ENCODE measurements at places on chromosomes 2 and 18.

- peak; percentile 64 for DNase-seq
These were observed 3.1 kb downstream of the ARHGAP25 start for GRCh38 chr2:68737711-68738110.

- no peak for DNase-seq
These were observed 19.0 kb downstream of the INO80C start for GRCh38 chr18:35478520-35479435.

DNA sequence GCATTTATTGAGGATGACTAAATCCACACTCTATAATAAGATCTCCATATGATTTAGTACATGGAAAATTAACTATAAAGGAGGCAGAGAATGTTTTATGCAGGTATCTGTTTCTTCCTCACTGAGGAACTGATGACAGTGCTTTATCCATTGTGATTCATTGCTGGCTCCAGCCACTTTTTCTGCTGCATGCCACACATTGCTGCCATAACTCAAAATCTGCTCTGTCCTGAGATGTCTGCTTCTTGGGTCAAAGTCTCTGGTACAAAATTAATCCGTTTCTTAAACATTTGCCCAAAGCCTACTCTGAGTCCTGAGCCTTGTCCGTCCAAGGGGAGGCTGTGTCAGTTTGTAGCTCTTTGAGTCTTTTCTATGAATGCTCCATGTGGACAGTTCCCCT is 15.5 kb upstream of the ARHGAP28 start:
- no peak for DNase-seq

GRCh38 chr2:187552828-187553681 is 1.2 kb downstream of the TFPI start:
- no peak for DNase-seq

DNA sequence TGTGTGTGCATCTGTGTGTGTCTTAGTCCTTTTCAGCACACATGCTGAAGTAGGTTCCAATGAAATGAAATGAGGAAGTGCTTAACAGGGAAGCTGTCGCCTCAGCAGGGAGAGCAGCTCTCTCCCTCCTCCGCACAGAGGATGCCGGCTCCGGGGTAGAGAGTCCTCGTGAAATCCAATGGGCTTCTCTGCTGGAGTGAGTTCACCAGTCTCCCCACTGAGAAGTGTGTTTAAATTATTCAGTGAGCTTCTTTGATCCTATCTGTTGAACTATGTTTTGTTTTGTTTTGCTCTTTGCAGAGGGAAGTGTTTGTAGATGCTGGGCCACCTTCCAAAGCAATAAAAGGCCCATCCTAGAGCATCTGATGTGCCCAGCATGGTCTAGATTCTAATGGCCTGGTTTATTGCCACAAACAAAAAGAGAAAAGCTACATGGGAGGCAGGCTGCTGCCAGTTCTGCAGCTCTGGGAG is 6.7 kb downstream of the PPP1R7 start:
- DNase-seq: no peak

- no peak for DNase-seq
These were observed 14.7 kb upstream of the ATP6V1B1 start for GRCh38 chr2:70921031-70921430.

DNA sequence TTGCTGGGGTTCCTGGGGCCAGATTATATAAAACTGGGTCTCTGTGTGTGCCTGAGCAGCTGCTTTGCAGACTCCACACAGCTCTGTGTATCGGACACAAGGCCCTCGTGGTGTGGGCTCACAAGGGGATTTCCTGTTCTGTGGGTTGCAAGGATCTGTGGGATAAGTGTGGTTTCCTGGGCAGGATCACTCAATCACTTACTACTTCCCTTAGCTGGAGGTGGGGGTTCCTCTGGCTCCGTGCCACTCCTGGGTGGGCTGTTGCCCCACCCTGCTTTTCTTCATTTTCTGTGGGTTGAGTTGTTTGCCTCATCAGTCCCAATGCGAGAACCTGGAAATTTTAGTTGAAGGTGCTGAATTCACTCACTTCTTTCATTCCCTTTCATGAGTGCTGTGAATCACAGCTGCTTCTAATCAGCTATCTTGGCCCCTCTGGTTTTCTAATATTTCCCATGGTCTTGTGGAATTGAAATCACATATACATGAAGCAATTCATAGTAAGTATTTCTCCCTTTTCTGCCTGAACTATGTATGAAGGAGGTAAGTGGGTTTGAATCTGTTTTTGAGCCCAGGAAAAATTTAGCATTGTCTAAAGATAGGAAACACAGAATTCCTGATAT is 196.3 kb downstream of the DCDC2C start:
- no peak for DNase-seq

DNA sequence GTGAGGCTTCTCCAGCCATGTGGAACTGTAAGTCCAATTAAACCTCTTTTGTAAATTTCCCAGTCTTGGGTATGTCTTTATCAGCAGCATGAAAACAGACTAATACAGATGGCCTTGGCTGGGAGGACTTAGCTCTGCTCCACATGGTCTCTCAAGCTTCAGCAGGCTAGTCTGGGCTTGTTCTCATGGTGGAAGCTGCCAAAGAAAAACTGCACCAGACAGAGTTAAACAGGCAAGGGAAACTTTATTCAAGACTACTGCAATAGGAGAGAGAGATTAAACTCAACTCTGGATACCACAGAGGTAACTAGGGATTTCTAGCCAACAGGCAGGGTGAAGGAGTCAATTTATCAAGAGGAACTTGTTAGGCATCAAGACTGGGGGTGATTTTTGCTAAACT is 142.1 kb downstream of the CABLES1 start:
- DNase-seq: no peak

GRCh38 chr2:187519419-187520120 is 34.7 kb downstream of the TFPI start:
- no peak for DNase-seq

Measured in CD4-positive, alpha-beta T cell treated with Interleukin-10 for 1 hour (primary cell).